ENCODE measurements at places on chromosomes 5 and 9. TPM values are rescaled to one million over a fixed set of nuclear protein-coding genes. Genes with fewer than 3 reads are reported as not detected.

COL15A1 gene
- 0.34 TPM for total RNA-seq

PROB1 gene
- 0.36 TPM for total RNA-seq

GAS1 gene
- total RNA-seq = 0.05 TPM

ZDHHC11 gene
- 11.1 TPM for total RNA-seq

FOXI1 gene
- not detected for total RNA-seq

IFNA13 gene
- not detected for total RNA-seq

INVS gene
- total RNA-seq = 12.3 TPM

AIF1L gene
- 1.3 TPM for total RNA-seq

EEIG1 gene
- total RNA-seq = 68.8 TPM

ANGPTL2 gene
- not detected for total RNA-seq

CYSTM1 gene
- total RNA-seq = 160 TPM

RANBP17 gene
- 3.0 TPM for total RNA-seq

OR1Q1 gene
- not detected for total RNA-seq

MEGF10 gene
- not detected for total RNA-seq

PRSS3 gene
- 13.2 TPM for total RNA-seq

ADAMTSL2 gene
- not detected for total RNA-seq

PCDHGC3 gene
- total RNA-seq = 6.8 TPM

PIP5KL1 gene
- 2.1 TPM for total RNA-seq

MEF2C gene
- not detected for total RNA-seq

IFNE gene
- total RNA-seq = 2.2 TPM

BHMT2 gene
- total RNA-seq = not detected

NPR3 gene
- total RNA-seq = 23.2 TPM

POU5F2 gene
- not detected for total RNA-seq
